Tibial nerve (tissue), 4 donors: ENCODE measurements at places on chromosomes 12 and 14. TPM values are rescaled to one million over a fixed set of nuclear protein-coding genes. Genes with fewer than 3 reads are reported as not detected.
A peak's percentile ranks its signal among the peaks of the same experiment; 100 is the strongest.

Gene BBS10
- 21.2 TPM for total RNA-seq

DNA sequence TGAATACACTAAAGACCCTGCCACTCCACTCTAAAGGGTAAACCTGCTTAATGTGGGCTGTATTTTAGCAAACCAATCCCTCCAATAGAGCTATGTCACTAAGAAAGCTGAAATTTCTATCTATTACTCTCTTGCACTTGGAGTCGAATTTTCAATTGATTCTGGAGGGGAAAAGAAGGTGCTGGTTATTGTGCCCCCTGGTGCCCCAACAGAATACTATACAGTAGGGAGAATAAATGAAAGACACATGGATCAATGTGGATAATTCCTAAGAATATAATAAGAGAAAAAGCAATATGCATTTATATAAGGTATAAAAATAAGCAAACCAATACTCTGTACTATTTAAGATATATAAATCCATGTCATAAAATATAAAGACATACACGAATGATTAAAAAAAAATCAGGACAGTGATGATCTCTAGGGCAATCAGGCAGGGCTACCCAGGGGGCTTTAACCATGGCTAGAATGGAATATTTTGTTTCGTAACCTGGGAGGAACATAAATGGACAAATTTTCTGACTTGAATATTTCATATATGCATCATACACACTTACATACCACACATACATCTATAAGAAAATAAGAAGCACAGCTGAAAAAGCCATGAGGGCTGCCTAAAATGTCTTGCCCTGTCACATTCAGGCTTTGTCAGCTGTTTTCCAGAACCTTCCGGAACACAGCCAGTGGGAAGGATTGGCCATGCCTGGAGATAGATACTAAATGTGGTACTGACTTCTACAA, 54.4 kb downstream of the EFCAB11 start:
- H3K27me3 ChIP-seq = no peaks in the 10 kb centered on the region
- H3K36me3 ChIP-seq = no peaks in the 10 kb centered on the region
- H3K4me1 ChIP-seq = no peaks in the 10 kb centered on the region
- no peak for DNase-seq

- H3K27ac ChIP-seq = no peak overlapping the region
- H3K36me3 ChIP-seq = peaks cover 21% of the 10 kb centered on the region
- DNase-seq = no peak
- H3K27me3 ChIP-seq = no peaks in the 10 kb centered on the region
- peaks cover 13% of the 10 kb centered on the region for H3K4me1 ChIP-seq
Measured at GRCh38 chr12:89494411-89495231, 30.0 kb downstream of the GALNT4 start.

GRCh38 chr12:50537538-50537919, 32.7 kb downstream of the DIP2B start:
- DNase-seq = no peak
- H3K27ac ChIP-seq = no peak overlapping the region
- no peaks in the 10 kb centered on the region for H3K36me3 ChIP-seq
- peaks cover 49% of the 10 kb centered on the region for H3K4me1 ChIP-seq
- H3K27me3 ChIP-seq = no peaks in the 10 kb centered on the region

DNA sequence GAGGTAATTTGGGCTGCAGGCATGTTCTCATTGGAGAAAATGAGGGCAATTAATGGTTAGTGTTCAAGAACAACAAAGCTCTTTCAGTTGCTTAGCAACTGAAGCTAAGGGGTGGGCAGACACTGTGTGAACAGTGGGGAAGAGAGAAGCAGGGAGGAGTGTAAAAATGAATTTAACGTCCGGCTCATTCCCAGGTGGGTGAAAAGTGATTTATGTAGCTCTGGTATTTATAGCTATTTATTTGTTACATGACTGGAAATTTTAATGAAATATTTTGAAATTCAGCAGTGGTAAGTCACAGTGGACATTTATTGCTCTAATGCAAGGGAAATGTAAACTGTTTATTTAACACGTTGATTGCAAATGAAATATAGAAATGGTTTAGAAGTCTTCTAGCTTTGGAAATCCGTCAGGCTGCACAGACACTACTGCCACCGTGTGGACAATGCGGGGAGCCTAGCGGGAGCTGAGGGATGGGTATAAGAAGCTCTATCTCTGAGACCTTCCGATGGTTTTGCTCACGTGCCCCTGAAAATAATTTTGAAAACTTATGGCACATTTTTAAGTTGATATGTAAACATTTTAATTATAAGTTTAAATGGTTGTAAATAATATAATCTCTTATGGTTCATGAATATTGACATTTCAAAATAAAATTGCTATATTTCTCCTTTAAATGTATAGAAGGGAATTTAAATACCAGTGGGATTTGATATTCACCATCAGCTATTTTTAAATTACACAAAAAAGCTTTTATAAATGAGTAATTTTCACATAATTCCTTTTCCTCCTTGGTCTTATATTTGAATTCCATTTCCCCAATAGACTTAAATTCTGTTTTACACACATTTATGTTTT, 54.4 kb downstream of the E2F7 start:
- H3K36me3 ChIP-seq = no peaks in the 10 kb centered on the region
- DNase-seq = peak; percentile 53
- H3K27ac ChIP-seq = no peak overlapping the region
- H3K27me3 ChIP-seq = no peaks in the 10 kb centered on the region
- H3K4me1 ChIP-seq = peaks cover 6% of the 10 kb centered on the region
- no peak overlapping the region for H3K4me3 ChIP-seq

DNA sequence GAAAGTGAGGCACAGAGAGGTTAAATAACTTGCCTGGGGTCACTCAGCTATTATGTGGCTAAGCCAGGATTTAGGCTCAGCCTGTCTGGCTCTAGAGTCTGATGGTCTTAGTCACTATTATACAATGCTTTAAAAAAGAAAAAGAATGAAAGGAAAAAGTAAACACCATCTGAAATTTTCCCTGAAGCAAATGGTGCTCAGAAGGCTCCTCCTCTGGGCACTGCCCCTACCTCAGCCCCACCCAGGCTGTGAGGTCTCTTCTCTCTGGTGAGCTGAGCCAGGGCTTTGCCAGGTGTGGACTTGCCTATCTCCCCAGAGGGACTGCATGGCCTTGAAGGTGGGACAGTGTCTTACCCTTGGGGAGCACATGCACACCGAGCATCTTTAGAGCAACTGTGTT, 117.5 kb upstream of the DYRK2 start:
- no peaks in the 10 kb centered on the region for H3K27me3 ChIP-seq
- no peaks in the 10 kb centered on the region for H3K36me3 ChIP-seq
- H3K4me1 ChIP-seq = no peaks in the 10 kb centered on the region
- no peak for DNase-seq

DNA sequence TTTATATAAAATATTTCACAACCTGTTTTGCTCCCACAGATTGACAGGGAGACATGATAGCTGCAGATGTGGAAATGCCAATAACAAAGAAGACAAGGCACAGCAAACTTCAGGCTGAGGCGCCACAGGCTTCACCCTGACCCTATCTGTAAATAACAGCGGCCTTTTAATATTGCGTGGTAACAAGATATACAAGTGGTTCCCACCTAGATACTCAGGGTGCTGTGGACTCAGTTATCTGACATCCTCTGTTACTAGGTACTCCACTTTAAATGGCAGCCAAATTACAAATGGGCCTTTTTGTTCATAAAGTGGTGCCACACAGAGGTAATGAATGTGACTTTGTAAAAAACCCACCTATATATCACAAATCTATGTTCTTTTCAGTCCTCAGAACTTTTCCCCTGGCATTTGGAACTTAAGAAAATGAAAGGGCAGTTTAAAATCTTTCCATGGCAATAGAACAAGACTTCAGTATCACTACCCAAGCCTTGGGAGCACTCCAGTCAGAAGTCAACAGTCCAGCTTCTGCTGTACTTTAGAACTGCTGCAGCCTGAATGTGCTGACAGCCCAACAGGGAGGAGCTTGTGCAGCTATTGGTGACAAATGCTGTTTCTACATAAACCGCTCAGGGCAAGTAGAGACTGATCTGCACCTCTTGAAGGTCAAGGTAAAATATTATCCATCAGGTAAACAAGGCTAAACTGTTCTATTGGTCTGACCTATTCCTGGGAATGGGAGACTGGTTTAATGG, 86.2 kb upstream of the DCD start:
- no peak overlapping the region for H3K27ac ChIP-seq
- H3K36me3 ChIP-seq = no peaks in the 10 kb centered on the region
- no peak for DNase-seq
- H3K4me1 ChIP-seq = no peaks in the 10 kb centered on the region
- H3K27me3 ChIP-seq = no peaks in the 10 kb centered on the region

DNA sequence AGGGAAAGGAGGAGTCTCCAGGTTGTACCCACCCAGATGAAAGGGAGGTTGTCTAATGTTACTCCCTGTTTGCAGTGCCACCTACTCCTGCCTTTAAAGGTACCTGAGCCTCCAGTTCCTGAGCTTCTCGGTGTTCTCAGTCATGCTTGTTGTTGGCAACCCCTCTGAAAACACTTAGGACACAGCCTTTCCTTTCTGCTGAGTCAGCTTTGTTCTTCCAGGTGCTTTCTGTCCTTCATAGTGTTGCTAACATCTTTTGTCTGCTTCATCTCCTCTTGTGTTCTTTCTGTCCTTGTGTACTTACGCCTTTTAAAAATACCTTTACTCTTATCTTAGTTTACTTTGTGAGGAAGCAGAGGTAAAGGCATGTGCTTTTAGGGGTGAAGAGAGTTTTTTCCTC, 97.0 kb upstream of the NEDD1 start:
- no peaks in the 10 kb centered on the region for H3K4me1 ChIP-seq
- no peaks in the 10 kb centered on the region for H3K36me3 ChIP-seq
- no peaks in the 10 kb centered on the region for H3K27me3 ChIP-seq
- H3K4me3 ChIP-seq = no peak overlapping the region
- no peak overlapping the region for H3K27ac ChIP-seq
